ENCODE measurements at places on chromosomes 3 and 15.
A peak's percentile ranks its signal among the peaks of the same experiment; 100 is the strongest.

DNA sequence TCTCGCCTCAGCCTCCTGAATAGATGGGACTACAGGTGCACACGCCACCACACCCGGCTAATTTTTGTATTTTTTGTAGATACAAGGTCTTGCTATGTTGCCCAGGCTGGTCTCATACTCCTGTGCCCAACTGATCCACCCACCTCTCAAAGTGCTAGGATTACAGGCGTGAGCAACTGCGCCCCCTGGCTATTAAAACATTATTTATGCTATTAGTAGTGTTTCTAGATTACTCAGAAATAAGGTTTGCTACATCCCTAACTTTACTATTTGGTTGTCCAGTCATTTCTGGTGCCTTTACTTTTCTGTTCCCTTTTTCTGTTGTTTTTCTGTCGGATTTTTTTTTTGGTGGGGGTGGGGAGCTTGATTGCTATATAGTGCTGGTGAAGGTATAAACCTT, 393.6 kb upstream of the TPM1 start:
- DNase-seq, result no peak

DNA sequence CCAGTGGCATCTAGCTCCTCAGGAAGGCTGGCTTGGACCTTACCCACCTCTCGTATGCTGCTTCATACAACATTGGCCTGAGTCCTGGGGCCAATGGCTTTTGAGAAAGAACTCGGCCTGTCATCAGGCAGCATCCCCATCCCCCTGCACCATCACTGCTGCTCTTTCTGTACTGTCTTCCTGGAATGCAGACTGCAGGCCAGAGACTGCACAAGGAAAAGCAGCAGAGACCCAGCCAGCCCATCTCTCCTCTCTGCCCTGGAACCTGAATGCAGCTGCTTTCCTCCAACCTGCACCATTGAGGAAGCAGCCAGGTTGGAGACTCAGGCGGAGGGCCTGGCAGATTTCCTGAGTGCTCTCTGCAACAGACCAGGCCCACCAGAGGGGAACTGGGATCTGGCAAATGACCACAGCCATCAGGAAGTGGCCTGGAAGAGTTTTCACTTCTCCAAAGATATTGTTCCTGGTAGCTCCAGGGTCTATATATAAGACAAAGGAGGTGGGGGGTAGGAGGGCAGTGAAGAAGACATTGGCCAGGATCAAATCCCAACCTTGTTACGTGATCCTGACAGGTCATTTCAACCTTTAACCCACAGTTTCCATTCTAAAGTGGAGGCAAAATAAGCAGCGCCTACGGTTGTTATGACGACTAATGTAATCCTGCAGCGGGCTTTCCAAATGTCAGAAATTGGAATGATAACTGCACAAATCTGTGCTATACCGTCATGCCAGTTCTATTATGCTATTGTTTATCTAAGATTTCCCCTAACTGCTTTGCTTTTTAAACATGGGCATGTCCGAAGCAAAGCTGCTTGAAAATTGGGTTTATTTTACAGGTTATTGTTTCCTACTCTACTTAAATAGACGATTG, 24.4 kb upstream of the RAB7A start:
- peak; percentile 30 for DNase-seq

DNA sequence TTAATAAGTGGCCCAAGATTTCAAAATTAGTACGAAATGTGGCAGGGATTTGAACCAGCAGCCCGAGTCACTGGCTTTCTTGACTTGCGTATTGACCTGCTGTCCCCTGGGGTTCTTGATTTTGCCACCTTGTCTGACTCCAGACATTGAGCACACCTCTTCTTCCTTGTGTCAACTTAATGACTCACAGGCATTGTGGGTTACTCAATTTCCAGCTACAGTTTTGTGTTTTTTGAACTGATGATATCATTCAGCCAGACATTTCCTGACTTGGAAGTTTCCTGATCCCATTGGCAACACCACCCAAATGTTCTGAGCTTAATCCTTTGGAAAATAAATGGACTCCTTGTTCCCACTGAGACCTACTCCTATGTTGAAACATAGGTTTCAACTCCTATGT, 64.2 kb downstream of the MOBP start:
- no peak for DNase-seq

DNA sequence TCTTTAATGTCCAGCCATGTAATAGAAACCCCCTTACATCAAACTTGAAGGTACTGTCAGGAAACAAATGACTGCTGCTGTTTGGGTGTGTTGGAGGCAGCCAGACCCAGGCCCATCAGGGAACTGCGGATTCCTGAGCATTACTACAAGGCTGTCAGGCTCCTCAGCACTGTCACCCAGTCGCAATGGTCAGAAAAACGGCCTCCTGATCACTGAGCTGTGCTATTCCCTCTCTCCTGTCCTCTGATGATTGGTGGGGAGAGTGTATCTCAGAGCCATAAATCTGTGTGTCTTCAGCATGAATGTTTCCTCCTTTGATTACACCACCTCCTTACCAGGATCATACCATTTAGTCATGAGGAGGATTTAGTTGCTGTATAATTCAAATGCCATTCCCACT, 135.2 kb upstream of the GADL1 start:
- no peak for DNase-seq

DNA sequence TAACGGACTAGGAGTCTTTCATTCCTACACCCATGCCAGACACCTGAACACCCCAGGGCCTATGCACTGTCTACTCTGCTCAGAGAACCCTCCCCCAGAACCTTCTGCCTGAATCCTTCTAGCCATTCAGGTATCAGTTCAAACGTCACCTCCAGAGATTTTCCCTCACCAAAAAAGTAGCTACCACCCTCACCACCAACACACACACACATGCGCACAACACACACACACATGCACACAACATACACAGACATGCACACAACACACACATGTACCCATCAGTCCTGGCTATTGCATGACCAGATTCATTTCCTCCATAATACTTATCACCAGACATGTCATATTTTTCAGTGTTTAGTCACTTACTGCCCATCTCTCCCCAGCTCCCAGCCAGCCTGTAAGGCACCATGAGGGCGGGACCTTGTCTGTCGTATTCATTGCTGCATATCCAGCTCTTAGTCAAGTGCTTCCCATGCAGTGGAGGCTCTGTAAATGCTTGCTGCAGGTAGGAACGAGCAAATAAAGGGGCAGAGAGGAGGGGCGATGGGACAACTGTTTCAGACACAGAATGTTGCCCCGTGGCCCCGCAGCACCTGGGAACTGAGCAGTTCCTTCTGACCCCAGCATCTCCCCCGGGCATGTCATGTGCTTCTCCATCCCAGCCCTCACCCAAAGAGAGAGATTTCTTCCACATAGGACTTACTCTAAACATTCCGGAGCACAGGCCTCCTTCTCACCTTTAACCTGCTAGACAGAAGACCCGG, 29.2 kb downstream of the XXYLT1 start:
- DNase-seq, result no peak
